ENCODE measurements at places on chromosomes 5 and 9.

DNA sequence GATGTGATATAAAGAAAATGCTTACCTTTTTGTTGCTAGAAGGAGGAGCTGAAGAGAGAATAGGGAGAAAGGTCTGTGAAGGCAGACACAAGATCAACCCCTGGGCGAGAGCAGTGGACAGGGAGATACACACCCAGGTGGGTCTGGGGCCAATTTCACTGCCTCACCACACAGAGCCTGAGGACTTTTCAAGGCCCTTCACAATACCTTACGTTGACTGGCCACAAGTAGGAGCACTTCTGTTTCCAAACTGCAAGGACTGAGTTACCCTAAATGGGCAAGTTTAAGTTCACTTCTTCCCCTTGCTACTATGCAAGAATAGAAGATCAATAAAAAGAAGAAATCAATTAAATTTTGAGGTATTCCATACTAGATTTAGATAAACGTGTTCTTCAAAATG lies 174.5 kb upstream of the SLC12A2 start:
- no peak for DNase-seq

DNA sequence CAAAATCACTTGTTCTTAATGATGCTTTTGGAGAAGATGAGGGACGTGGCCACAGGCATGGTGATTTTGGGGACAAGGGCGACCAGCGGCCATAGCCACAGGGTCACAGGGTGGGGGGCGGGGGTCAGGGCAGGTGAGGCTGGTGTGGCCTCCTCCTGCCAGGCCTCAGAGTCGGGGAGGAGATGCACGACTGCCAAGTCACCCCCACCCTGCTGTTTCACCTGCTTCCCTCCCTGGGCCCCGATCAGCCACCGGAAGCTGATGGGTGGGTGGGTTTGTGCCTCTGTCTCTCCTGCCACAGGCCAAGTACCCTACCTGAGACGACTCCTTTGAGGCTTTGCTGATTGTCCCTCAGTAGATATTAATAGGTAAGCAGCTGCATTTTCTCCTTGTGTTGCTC lies 199.3 kb downstream of the PAX5 start:
- DNase-seq, result no peak

GRCh38 chr9:15927161-15927560 lies 374.3 kb downstream of the CCDC171 start:
- DNase-seq, result no peak

DNA sequence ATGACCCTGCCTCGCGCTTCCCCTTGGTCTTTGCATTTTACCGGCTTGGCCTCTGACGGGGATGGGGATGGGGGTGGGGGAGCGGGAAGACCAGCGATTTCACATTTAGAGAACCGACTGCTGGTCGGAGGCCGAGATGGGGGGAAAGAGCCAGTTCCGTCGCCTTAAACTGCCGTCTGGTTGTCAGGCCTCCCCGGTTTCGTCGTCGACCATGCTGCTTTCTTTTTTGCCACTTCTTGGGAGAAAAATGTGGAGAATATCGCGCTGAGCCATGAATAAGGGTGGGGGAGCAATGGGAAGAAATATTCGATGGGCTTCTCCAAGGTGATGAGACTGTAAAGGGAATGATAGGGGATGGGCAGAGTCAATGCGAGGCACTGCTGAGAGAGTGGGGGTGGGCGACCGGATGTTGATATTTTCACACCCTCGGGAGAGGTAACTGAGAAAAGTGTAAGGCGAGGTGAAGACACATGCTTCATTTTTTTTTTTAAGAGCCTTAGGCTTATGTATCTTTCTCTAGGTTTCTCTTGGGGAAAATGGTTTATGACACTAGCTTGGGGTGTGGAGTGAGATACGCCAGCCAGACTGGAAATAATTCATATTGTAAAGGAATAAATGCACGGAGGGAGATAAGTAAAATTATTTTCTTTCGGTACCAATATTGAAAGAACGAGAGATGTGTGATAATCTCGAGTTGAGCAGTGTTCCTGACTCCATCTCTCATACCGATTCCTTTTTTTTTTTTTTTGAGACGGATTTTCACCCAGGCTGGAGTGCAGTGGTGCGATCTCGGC lies 1.1 kb downstream of the KIF2A start:
- peak; percentile 29 for DNase-seq

GRCh38 chr5:151864061-151864748 lies 60.4 kb downstream of the GLRA1 start:
- no peak for DNase-seq

- no peak for DNase-seq
Measured at GRCh38 chr9:131731237-131731636, 8.6 kb downstream of the RAPGEF1 start.

DNA sequence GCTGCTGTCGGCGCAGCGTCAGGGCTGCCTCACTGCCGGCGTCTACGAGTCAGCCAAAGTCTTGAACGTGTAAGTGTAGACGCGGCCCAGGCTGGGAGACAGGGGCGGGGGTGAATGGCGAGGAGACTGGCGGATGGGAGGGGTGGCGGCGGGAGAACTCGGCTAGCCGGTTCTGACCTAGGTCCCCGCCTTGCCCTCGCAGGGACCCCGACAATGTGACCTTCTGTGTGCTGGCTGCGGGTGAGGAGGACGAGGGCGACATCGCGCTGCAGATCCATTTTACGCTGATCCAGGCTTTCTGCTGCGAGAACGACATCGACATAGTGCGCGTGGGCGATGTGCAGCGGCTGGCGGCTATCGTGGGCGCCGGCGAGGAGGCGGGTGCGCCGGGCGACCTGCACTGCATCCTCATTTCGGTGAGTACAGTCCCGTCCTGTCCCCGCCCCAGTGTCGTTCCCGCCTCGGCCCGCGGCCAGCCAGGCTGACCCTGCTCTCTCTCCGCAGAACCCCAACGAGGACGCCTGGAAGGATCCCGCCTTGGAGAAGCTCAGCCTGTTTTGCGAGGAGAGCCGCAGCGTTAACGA lies 745 bp downstream of the GADD45G start:
- DNase-seq, result peak; percentile 63

Data from trophoblast cell (in vitro differentiated cells and primary cell).